ENCODE measurements at places on chromosomes 6 and 20. TPM values are rescaled to one million over a fixed set of nuclear protein-coding genes. Genes with fewer than 3 reads are reported as not detected.

DNA sequence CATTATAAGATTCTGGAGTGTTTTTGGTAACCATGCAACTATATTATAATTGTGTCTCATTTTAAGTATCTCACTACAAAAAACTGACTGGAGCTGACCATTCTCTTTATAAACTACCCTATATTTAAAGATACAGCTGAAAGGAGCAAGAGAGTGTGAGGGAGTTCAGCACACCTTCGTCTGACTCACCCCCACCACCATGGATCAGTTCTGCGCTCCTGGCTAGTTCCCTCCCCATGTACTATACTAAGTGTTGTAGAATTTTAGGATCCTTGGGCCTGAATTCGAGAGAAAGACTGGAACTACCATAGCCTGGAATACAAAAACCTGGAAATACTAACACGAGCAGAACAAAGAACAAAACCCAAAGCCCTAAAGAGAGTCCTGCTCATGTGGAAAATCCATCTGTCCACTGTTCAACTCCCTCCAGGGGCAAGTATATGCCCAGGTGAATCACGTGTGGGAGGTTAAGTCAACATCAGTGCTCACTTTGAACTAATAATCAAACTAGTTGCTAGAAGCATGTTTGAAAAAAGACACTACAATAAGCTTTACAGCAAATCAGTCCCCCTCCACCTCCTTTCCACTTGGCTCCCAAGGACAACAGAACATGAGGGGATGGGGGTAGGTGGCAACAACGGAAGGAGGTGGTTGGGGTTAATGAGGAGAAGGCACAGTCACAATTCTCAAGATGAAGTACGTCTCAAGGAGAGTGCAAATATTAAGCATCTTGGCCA is 46.8 kb downstream of the ELOVL5 start:
- DNase-seq: peak; percentile 72

- DNase-seq: no peak
Measured at GRCh38 chr6:165183071-165183470, 126.3 kb downstream of the C6orf118 start.

The GMPR gene
- 36.3 TPM for total RNA-seq

DNA sequence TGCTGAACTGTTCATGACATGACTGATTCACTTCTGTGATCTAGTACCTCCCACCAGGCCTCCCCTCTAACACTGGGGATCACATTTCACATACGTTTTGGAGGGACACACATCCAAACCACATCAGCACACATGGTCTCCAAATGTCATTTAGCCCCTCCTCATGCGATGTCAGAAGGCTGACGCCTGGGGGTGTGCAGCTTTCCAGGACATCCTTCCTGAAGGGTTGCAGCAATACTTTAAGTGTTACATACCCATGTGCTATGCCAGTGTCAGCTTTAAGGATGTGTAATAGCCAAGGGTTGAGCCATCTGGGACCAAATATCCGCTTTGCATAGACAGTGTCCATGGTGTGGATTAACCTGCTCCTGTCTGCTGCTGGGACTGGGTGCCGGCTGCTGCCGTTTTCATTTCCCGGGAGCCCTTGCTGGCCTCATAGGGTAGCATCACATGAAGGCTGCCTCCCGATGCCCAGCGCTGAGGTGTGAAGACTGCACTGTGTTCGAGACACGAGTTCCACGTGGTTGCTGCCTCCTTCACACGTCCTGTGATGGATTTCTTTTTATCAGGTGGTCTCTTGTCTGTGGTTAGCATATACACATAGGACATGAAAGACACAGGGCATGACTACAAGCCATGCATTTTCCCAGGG is 219.0 kb downstream of the THBS2 start:
- DNase-seq: no peak

GRCh38 chr6:38567436-38567835 is 72.3 kb downstream of the BTBD9 start:
- DNase-seq: peak; percentile 63

DNA sequence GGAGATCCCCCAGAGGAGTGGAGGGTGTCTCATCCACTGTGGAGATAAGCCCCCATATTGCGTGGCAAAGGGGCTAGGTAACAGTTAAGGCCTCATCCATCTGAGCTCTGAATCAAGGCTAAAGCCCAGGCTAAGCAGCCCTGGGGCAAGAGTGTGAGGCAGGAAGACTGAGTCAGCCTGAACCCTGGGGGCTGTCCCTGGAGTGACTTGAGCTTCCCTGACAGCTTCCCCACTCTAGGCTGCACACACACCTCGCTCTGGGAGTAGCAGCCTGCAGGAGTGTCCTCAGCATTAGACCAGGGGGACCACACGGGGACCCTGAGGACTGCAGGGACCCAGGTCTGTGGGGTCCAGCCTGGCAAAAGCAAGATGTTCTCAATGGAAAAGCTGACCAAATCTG is 27.9 kb downstream of the UBD start:
- no peak for DNase-seq

- DNase-seq: no peak
Measured at GRCh38 chr20:19648024-19648423, 110.0 kb upstream of the RIN2 start.

GRCh38 chr6:162364488-162364887 is 363.1 kb downstream of the PRKN start:
- DNase-seq: no peak

GRCh38 chr6:44788387-44788981 is 401.0 kb downstream of the CDC5L start:
- DNase-seq: no peak

DNA sequence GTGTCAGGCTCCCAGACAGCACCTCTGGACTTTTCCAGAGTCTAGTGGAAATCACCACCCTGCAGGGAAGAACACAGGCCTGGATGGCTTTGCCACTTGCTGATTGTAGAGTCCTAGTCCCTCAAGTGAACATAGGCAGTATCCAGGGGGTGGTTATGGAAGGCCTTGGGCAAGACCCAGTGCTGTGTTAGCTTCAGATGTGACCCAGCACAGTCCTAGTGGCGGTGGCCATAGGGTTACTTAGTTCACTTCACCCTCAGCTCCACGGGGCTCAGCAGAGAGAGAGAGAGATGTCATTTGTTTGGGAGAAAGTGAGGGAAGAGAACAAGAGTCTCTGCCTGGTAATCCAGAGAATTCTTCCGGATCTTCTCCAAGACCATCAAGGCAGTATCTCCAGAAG is 37.3 kb downstream of the RNF146 start:
- DNase-seq: no peak

The SLC22A7 gene
- not detected for total RNA-seq

The BCAS1 gene
- total RNA-seq: not detected

The BPIFB2 gene
- total RNA-seq: not detected

The SMOC2 gene
- total RNA-seq: not detected

GRCh38 chr6:136923116-136923953 is 1.2 kb downstream of the SLC35D3 start:
- no peak for DNase-seq

The OR2B2 gene
- total RNA-seq: not detected

GRCh38 chr6:44300292-44300823 is 12.8 kb downstream of the AARS2 start:
- DNase-seq: no peak

The ADGB gene
- not detected for total RNA-seq

DNA sequence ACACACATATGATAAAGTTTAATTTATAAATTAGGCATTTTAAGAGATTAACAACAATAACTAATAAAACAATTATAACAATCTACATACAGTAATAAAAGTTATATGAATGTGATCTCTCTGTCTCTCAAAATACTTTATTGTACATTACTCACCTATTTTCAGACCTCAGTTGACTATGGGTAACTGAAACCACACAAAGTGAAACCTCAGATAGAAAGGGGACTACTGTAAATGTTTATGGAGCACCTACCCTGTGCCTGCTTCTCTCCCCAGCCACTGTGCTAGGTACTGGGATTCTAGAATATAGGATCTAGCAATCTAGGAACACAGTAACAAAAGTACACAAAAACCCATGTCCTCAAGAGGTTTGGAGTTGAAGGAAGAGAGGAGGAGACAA is 63.4 kb upstream of the BTN3A2 start:
- no peak for DNase-seq

GRCh38 chr6:168381726-168382458 is 59.1 kb upstream of the SMOC2 start:
- no peak for DNase-seq

GRCh38 chr20:63121246-63121645 is 94.7 kb downstream of the YTHDF1 start:
- no peak for DNase-seq

DNA sequence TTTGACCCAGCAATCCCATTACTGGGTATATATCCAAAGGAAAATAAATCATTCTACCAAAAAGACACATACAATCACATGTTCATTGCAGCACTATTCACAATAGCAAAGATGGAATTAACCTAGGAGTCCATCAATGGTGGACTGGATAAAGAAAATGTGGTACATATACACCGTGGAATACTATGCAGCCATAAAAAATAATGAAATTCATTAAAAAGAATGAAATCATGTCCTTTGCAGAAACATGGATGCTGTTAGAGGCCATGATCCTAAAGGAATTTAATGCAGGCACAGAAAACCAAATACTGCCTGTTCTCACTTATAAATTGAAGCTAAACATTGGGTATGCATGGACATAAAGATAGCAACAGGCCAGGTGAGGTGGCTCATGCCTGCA is 61.9 kb upstream of the BMP6 start:
- no peak for DNase-seq

- no peak for DNase-seq
Measured at GRCh38 chr20:15113144-15113773, 775.8 kb upstream of the FLRT3 start.

The CLIC1 gene
- total RNA-seq: 535 TPM

GRCh38 chr6:30793521-30794194 is 49.3 kb upstream of the IER3 start:
- DNase-seq: peak; percentile 87

GRCh38 chr20:48825566-48825920 is 2.3 kb downstream of the PREX1 start:
- no peak for DNase-seq

GRCh38 chr6:89145091-89145955 is 532 bp upstream of the PM20D2 start:
- DNase-seq: peak; percentile 45

DNA sequence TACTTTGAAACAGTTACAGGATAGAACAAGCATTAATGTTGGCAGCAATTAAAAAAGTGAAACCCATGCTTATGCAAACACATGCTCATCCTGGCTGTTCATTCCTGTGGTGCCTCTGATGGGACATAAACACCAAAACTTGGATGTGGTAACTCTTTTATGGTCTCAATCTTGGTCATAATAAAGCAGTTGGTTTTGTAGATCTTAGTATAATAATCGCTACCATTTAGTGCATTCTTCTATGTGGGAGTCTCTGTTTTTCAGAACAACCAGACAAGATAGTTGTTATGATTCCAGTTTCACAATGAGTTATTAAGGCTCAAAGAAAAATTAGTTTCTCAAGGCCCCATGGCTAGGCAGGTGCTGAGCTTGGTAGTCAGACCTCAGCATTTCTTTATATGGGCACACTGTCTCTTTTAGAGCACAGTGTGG is 184.0 kb downstream of the UTRN start:
- no peak for DNase-seq

DNA sequence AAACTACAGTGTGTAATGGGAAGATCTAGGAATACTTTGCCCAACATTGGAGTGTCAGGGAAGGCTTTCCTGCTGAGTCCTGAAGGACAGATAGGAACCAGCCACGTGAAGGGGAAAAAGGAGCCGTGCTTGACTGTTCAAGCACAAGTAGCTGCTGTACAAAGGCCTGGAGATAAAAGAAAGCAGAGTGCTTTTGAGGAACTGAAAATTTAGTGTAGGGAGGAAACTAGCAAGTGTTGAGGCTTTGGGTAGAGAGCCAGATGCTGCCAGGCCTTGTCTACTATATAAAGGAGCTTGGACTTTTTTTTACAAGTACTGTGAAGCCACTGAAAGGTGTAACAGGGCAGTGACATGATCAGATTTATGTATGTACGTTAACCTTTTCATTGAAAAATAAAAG is 39.0 kb downstream of the DSE start:
- no peak for DNase-seq

DNA sequence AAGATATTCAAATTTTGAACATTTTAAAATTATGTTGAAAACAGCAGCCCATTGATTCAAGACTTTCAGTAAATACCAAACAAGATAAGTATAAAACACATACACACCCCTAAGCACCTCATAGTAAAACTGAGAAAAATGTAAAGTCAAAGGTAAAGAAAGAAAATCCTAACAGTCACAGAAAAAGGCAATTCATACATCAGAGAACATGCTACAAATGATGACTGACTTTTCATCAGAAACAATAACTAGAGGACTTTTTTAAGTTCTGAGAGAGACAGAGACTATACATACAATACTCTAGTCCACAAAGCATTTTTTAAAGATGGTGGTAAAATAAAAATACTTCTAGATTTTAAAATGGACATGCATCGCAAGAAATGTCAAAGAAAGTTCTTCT is 111.0 kb downstream of the PFDN4 start:
- DNase-seq: no peak

DNA sequence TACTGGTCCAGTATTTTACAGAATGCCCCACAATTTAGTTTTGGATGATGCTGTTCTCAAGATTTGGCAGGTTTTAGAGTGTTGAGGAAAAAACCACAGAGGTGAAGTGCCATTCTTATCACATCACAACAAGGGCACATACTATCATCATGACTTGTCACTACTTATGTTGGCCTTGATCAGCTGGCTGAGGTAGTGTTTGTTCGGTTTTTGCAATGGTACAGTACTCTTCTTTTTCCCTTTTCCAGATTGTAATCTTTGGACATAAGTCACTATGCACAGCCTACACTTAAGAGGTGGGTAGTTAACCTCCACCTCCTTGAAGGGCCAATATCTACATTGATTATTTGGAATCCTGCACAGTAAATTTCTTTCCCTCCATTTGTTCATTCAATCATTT is 8.8 kb downstream of the TENT5A start:
- no peak for DNase-seq

DNA sequence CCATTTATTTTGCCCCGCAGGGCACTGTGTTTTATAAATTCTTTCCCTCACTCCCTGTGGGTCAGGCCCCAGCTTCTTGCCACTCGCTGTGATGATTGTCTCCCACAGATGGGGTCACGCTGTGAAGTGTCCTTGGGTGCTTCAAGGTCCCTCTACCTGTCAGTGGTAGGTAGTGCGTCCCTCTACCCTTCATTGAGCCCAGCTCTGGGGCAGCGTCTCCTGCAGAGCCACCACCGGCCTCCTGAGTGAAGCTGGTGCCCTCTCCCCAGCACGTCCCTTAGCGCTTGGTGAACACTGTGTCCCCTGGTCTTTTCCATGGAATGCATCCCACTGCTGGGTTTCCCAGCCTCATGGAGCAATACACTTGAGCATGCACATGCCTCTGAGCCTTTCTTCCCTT is 108.2 kb downstream of the NRN1 start:
- no peak for DNase-seq

The DDX43 gene
- total RNA-seq: 0.95 TPM

The SLCO4A1 gene
- 4.1 TPM for total RNA-seq
